NCI-H2171 (cell line): ENCODE measurements at places on chromosomes 2 and 18.

GRCh38 chr2:26067980-26068507, 34.2 kb downstream of the RAB10 start:
- DNase-seq: no peak

- no peak for DNase-seq
Observed at GRCh38 chr2:68753318-68753717, 18.7 kb downstream of the ARHGAP25 start.

DNA sequence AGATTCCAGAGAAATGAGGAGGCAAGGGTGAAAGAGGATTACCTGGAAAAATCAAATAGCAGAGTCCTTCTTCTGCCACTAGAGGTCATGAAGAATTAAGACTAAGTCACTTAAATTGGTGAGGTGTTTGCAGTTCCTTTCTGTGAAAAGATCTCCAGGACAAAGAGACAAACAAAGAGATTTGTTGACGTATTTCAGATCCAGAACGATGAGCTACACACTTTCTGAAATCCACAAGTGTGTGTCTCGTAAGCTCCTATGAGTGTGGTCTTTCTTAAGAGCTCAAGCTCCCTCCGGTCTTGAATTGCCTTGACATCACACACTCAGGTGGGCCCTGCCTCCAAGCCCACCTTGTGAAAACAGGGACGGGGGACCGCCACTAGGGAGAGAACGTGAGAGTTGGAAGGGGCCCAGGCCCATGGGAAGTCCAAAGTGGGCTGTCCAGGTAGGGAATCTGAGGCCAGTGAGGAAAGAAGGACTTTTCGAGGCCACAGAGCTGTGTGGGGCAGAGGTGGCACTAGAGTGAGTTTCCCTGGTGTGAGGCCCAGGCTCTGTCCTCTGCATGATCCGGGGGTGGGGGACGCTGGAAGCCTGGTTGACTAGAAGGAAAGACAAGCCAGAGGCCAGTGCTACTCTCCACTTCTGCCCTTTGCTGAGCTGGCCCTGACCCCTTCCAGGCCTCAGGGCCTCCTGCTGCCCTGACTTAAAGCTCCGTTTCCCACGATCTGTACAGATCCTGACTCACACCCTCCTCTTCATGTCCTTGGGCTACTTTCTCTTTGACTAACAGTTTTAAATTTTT, 168.1 kb upstream of the NCK2 start:
- peak; percentile 40 for DNase-seq

DNA sequence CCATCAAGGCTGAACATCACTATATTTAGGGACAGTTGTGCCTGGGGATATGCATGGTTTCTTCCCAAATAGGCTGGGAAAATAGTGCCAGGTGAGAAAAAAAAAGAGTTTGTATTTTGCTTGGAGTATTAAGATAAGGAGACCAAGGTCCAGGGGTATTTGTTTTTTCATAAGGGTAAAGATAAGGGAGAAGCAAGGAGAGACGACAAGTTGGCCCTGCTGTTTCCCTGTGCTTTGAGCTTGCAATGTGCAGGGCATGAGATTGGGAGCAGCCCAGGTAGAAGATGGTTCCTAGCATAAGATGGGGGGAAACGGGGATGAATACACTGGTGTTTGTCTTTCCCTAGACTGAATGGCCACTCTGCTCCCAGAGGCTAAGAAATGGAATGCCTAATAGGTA, 8.8 kb upstream of the GPR39 start:
- DNase-seq: no peak

DNA sequence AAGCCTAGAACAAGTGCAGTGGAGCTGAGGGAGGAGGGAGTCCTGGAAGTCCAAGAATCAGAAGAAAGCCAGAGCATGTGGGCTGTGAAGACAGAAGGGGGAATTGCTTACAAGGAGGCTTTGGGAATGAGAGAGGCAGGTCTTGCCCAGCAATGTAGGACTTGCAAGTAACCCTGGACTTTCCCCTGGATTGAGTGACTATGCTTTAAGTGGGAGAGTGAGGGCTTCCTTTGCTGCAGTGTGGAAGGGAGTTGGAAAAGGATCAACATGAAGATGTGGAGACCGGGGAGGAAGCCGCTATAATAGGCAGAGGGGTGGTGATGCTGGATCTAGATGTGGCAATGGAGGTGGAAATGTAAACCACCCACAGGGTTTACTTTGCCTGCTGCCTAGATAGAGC, 13.8 kb upstream of the SCYGR1 start:
- no peak for DNase-seq

- no peak for DNase-seq
Observed at GRCh38 chr2:54524226-54524991, 68.3 kb downstream of the SPTBN1 start.

GRCh38 chr2:29106980-29107388, 8.2 kb upstream of the CLIP4 start:
- peak; percentile 90 for DNase-seq

GRCh38 chr2:171400395-171400794, 33.4 kb downstream of the METTL8 start:
- DNase-seq: no peak

DNA sequence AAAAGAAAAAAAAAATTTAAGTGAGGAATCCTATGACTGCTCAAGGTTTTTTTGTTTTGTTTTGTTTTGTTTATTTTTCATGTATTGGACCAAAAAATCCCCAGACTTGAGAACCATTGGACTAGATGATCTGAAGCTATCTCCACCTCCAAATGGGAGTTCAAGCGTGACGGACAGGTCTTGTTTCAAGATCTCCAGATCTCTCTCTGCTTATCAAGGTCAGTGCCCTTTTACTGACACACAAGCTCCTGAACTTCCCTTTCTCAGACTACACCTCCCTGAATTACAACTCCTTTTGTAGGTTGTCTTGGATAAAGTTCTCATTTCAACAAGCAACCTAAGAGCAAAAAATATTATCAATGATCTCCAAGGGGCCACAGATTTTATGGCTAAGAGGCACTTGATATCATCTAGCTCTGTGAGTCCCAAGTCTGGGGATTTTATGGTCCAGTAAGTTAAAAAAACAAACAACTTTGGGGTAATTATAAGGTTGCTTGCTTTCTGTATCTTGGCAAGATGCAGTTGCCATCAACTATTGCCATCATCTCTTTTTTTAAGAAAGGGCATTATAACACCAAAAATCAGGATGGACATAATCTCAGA, 396.0 kb upstream of the ATP5MC3 start:
- DNase-seq: no peak

DNA sequence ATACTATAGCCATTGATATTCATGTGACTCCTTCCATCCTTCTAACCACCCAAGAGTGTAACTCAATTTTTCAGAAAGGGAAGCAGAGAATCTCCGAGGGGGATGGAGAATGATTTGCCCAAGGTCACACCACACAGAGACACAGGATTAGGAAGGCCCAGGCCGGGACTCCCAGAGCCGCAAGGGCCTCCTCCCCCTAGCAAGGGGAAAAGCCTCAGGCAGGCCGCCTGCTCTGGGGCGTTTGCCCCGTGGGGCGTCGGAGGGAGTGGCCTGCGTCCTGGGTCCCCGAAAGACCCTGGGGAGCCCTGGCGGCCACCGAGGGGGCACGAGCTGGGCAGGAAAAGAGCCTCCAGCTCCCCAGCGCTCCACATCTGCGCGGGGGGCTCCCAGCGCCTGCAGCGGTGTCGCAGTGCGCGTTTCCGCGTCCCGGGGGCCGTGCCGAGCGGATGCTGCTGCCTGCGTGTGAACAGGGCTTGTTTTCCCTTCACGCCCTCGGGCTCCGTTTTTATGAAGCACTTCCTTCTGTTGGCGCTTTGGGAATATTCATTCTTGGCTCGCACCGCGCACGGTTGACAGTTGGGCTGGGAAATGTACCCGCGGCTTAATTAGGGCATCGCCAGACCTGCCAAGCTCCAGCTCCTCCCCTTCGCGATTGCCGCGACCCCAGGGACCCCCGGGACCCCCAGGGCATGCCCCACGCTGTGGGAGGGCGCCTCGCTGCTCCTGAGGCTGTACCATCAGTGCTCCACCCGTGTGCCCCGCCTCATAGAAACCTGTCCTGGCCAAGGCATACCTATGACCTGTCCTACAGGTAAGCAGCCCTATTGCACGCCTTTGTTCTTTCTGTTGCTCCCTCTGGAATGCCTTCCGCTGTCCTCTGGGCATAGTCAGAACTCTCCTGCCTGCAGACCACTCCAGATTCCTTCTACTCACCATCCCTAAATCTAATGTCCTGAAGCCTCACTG, 158.9 kb upstream of the GLI2 start:
- DNase-seq: no peak

- no peak for DNase-seq
Observed at GRCh38 chr2:98114643-98115330, 27.8 kb downstream of the VWA3B start.

DNA sequence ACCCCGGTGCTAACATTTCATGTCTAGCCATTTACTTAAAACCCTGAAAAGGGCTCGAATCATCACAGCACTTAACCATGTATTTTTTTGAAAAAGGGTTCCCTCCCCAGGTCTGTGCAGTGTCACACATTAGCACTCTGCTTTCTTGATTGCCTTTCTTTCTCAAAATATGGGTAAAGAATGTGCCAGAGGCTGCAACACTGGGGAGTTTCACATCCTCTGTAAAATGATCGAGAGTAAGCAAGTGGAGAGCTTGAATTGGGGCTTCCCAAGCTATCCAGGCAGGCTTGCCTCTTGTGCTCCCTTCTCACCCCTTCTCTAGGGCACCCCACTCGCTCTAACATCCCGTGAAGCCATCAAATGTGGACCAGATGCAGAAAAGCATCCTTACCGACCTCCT, 177.0 kb upstream of the CCDC68 start:
- no peak for DNase-seq

- no peak for DNase-seq
Observed at GRCh38 chr2:101806123-101806522, 108.6 kb downstream of the MAP4K4 start.

DNA sequence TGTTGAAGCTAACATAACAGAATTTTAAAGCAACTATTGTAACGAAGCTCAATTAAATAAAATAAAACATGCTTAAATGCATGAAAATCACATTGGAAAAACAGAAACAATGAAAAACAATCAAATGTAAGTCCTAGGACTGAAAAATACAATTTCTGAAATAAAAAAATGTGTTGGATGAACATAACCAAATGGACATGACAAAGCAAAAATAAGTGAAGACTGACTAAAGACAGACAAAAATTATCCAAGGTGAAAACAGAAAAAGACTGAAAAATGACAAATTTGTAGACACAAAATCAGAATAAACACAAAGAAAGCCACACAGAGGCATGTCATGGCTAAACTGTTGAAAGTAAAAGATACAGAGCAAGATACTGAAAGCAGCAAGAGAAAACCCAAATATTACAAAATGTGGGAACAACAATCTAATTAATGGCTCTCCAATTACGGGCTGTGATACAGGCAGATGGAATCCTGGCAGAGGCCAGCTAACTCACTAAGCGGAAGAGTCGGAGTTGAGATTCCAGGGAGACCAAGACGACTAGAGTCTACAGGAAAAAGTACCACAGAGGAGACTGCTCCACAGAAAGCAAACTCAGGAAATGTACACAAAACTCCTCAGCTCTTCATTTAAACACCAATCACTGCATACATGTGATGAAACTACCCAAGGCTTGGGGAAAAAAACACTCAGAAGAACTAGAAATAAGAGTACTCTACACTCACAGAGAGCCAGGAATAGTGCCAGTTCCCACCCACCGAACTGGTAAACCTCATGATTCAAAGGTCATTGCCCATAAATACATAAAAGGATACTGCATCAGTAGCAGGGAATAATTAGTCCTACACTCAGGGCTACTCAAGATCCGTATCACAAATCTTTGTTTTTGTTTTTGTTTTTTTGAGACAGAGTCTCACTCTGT, 83.6 kb downstream of the ATAD2B start:
- no peak for DNase-seq

DNA sequence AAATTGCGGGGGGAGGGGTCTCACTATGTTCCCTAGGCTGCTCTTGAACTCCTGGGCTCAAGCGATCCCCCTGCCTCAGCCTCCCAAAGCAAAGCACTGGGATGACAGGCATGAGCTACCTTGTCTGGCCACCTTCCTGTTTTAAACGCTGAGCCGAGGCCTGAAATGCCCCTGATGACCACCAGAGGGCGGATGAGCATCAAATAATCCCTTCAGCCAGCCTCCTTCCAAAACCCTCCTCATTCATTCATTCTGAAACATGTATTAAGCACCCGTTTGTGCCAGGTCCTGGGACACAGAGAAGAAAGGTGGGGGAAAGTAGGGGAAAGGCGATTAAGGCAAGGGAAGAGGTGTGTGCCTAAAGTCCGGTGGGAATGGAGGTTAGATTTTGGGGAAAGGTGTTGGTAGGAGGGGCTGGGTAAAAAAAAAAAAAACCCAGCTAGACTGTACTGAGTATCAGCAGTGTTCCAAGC, 30.7 kb upstream of the PTMA start:
- no peak for DNase-seq

GRCh38 chr18:57631697-57632096, 10.1 kb upstream of the NARS1 start:
- DNase-seq: no peak

DNA sequence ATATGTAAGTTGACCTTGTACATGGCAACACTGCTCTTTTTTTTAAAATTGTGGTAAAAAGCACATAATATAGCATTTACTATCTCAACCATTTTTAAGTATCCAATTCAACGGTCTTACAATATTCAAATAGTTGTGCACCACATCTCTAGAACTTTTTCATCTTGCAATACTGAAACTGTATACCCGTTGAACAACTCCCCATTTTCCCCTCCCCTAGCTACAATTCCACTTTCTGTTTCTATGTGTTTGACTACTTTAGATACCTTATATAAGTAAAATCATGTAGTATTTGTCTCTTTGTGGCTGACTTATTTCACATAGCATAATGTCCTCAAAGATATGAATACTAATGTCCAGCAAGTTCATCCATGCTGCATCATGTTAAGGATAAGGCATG, 452.1 kb downstream of the TXNL1 start:
- DNase-seq: no peak

DNA sequence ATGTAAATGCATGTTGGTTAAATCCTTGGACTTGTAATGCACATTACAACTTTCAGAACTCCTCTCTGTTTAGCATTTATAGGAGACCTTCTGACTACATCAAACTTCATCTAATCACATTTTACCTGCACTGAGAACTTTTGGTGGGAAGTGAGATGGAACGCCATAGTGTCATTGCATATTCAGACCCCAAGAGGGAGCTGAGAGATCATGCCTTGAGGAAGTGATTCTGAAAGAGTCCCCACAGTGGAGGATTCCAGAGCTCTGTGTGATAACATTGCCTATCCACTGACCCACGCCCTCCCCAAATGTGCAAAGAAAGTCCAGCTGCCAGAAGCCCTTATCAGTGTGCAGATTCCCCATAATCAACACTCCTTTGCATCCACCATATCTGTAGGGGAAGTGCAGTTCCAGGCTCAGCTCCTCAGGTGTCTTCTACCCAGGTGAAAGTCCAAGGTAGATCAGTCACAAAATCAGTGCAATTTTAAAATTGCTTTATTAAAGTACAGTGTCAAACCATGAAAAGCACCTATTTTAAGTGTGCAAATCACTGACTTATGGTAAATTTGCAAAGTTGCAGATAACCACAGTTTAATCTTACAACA, 212.4 kb downstream of the RPIA start:
- DNase-seq: peak; percentile 5
